NCI-H2081 treated with DMSO at 0.1 percent for 48 hours (cell line): ENCODE measurements at places on chromosomes 3 and 15.

- no peak for DNase-seq
Observed at GRCh38 chr3:195820901-195821300, 9.2 kb upstream of the MUC4 start.

DNA sequence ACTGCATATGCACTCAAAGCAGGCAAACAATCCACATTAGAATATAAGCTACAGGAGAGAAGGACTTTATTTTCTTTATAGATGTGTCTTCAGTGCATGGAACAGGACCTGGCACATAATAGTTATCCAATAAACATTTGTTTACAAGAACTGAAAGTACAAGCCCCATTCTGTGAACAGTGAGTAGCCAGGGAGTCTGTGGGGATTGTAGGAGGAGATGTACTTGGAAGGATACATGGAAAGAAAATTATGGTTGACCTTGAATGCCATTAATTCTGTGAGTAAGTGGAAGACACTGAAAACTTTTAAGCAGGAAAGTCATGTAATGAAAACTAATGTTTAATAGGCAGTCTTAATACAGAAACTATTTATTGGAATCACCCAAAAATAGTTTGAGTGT lies 28.3 kb downstream of the MASP1 start:
- DNase-seq, result no peak

DNA sequence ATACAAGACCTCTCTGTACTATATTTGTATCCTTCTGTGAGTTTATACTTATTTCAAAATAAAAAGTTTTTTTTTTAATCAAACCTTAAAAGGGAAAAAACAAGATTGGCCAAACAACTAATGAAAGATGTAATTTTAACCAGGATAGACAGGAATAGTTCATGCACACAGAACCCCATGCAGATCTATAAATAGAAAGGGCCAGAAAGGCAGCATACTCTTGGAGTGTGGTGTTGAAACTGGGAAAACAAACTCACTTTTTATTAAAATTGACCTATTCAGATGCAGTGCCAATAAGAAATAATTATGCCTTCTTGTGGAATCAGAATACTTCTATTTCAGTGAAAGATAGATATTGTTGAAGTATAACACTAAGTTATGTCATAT lies 204.6 kb downstream of the PLCL2 start:
- DNase-seq, result no peak

DNA sequence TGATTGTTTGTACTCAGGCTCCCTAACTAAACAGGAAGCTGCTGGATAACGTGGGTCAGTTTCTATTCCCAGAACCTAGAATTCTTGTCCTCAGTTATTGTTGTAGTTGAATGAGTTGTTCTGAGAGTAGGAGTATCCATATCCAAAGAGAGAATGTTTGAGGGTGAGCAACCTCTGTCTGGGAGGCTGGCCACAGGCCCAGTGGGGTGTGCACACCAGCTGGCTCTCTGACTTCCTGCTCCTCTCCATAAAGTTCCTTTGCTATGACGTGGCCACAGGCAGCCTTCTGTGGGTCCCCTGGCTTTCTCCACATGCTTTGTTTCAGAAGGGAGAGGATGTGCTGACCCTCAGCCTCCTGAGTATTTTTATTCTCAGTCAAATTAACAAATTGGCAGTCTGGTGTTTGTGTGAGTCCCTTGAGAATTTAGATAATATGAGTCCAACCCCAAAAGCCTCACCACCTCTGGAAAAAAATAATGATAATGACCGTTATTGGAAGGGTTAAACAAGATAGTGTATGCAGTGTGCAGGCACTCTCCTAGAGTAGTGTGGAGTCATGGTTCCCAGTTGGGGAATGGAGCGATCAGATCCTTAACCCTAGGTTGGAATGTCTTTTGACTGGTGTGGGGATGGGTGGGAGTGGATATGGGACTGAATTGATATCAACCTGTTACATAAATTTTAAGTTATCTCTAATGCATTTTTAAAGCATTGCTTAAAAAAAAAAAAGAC lies 47.6 kb upstream of the MED12L start:
- no peak for DNase-seq

- DNase-seq, result no peak
Observed at GRCh38 chr3:69493157-69493556, 107.3 kb upstream of the FRMD4B start.

DNA sequence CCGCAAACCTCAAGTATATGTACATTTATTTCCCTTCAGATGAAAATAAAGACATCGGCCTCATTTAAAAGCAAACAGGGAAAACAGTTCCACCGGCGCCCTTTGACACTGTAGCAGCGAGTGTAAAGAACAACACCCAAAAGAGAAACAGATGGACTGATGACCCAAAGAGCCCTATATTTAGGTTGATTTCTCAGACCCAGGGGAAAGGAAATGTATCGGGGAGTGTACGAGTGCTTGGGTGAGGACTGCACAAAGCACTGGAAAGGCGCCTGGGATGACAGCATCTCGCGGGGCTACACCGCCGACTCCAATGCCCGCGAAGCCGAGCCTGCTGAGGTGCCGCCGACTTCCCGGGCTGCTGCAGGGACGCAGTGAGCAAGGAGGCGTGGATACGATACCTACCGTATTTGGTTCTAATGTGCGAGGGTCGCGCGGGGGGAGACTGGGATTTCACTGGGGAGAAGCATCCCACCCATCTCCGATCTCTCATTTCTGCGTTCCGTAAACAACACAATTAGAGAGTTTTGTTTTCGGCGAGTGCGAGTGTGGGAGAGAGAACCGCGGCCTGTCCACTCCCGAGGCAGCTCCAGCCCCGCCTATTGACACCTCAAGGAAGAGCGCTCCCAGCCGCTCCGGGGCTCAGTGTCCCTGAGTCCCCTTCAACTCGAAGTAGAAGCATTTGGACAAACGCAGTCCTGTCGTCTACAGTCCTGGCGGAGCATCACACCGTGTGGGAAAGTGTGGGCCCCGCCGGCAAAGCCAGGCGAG lies 2.0 kb downstream of the MECOM start:
- no peak for DNase-seq

GRCh38 chr15:48493084-48493762 lies 152.3 kb downstream of the FBN1 start:
- no peak for DNase-seq

GRCh38 chr3:8848696-8849131 lies 79.3 kb upstream of the OXTR start:
- DNase-seq, result no peak

- no peak for DNase-seq
Observed at GRCh38 chr15:58515807-58516206, 84.0 kb downstream of the LIPC start.

DNA sequence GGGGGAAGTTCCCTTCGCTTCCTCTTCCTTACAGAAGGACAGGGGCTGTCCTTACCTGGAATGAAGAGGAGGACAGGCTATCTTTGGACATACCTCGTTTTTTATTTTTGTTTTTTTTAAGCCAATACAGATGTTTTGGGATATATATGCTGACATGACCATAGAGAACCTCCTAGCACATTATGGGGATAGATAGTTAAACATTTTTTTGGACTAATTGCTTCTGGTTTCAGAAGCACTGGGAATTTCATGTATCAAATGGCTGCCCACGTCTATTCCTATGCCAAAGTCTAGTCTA lies 238.2 kb upstream of the BHLHE40 start:
- DNase-seq, result no peak

- no peak for DNase-seq
Observed at GRCh38 chr15:68658151-68658550, 79.4 kb downstream of the CORO2B start.
